Right lung (tissue), 10 donors: ENCODE measurements at places on chromosomes 12 and 14. TPM values are rescaled to one million over a fixed set of nuclear protein-coding genes. Genes with fewer than 3 reads are reported as not detected.

DNA sequence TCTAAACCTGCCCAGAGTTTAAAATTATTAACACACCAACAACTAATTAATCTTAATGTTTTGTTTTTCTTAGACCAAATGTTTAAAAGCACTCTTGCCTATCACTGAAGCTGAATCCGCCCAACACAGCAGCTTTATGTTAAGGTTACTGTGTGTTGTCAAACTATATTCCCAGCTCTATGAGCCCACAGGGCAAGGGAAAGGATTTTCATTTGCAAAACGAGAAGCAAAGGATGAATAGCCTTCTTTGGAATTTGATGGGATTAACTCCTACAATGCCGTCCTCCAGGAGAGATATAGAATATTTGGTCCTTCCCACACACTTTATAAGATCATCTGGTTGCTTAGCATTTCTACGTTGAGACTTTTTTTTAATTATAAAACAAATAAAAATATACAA is 43.7 kb downstream of the DUSP16 start:
- no peak for DNase-seq

GRCh38 chr14:96192975-96193805 is 11.4 kb upstream of the BDKRB2 start:
- DNase-seq, result no peak

RBP5 gene
- 18.8 TPM for polyA plus RNA-seq

- no peak for DNase-seq
Measured at GRCh38 chr14:57302883-57303282, 34.1 kb downstream of the AP5M1 start.

ARMH4 gene
- 16.5 TPM for polyA plus RNA-seq

GPD1 gene
- 0.48 TPM for polyA plus RNA-seq

EP400 gene
- 40.0 TPM for polyA plus RNA-seq

- no peak for DNase-seq
Measured at GRCh38 chr14:44107156-44107555, 399.9 kb downstream of the FSCB start.
